H1 (cell line): ENCODE measurements at places on chromosomes 7 and 10.

DNA sequence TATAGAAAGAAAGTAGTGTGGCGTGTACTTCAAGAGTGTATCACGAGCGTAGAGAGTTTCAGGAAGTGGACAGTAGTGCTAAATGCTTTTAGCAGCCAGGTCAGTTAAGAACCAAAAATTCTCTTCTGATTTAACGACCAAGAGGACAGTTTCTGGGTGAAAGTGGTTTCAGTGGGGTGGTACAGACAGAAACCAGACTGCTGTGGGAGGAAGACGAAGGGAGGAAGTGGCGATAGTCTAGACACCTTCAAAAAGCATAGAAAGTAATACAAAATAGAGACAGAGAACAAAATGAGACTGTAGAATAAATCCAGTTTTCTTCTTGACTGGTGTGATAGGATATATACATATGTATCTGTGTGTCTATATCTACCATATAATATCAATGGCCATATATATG is 93.5 kb downstream of the MBL2 start:
- DNase-seq: no peak

- DNase-seq: no peak
Observed at GRCh38 chr7:104985259-104985617, 28.8 kb upstream of the KMT2E start.

GRCh38 chr7:43139137-43139536 is 26.7 kb downstream of the HECW1 start:
- no peak for DNase-seq

DNA sequence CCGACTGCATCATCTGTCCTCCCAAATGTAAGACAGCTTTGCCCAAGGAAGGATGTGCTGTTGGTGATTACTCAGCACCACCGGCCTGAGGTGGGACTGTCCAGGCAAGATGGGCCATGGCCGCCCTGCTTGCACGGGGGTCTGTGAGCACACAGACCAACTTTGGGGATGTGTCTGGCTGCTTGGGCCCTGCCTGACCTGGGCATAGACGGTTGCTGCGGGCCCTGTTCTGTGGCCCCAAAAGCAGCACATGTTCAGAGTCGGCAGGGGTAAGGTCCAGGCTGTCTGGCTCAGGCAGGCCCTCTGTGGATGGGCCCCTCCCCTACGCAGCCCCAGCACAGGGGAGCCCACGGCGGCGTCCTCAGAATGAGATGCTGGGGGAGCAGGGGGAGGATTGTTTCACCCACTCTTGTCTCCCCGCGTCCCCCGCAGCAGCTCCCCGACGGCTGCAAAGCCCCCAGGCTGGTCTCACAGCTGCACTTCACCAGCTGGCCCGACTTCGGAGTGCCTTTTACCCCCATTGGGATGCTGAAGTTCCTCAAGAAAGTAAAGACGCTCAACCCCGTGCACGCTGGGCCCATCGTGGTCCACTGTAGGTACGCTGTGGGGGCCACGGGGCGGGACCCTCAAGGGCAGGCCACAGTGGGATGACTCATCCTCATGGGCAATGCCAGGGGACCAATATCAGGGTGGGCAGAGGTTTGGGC is 58.4 kb downstream of the MKI67 start:
- no peak for DNase-seq

DNA sequence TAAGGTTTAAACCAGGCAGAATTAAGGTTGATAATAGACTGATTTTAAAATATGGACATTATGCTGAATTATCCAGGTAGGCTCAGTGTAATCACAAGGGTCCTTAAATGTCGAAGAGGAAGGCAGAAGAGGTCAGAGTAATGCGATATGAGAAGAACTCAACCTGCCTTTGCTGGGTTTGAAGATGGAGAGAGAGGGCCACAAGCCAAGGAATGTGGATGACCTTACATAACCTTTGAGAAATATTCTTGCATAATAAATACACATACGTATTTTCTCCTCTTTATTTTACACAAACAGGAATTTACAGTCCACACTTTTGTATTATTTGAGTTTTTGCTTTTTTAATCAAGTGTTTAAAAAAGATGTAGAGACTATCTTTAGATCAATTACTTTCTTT is 88.5 kb downstream of the ST7 start:
- DNase-seq: no peak
